Activated CD4-positive, alpha-beta T cell treated with anti-CD3 and anti-CD28 coated beads, Interleukin-10, Interleukin-2, amounts not matched to agents 100 ng/mL and 50 ng/mL, durations not matched to agents 16 hours and 8 hours (primary cell): ENCODE measurements at places on chromosomes 3 and 15.

GRCh38 chr3:196323691-196324090 is 5.7 kb upstream of the DYNLT2B start:
- no peak for DNase-seq

DNA sequence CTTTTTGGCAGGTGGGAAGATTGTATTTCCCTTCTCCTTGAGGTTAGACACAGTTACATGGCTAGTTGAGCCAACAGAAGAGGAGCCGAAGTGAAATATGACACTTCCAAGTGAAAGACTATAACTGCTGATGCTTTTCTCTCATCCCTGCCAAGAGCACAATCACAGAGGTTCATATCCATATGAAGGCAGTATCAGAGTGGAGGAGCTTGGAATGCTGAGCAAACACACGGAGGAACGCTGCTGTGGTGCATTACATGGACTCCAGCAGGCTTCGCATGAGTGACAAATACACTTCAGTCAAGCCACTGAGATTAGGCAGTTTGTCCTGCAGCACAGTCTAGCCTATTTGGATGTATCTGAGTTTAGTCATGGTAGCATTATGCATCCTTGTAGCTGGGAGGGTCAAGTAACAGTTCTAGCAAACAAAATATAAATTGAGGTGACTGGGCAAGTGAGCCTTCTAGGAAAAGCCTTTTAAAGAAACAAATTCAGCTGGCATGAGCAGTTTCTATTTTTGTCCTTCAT is 5.4 kb downstream of the IQCF6 start:
- DNase-seq: no peak

GRCh38 chr3:13713396-13713795 is 164.5 kb downstream of the FBLN2 start:
- no peak for DNase-seq

DNA sequence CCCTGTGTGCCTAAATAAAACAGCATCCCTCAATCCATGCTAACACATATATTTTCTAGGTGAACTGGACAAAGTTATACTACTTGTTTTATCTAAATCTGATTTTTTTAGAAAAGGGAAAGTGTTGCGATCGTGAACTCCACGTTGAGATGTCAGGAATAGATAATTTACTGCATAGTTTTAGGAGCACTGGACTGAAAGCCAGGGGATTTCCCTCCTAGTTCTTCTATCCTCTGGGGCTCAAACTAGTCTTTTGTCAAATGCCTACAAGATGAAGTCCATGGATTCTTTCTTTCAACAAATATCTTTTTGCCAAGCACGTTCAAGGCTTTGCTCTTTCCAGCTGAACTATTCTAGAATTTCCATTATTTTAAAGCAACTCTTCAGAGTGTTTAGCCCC is 617 bp upstream of the HPS3 start:
- DNase-seq: no peak
